ENCODE measurements at places on chromosomes 13 and 19.

GRCh38 chr13:45051315-45051714 lies 62.0 kb downstream of the GPALPP1 start:
- no peak for DNase-seq

DNA sequence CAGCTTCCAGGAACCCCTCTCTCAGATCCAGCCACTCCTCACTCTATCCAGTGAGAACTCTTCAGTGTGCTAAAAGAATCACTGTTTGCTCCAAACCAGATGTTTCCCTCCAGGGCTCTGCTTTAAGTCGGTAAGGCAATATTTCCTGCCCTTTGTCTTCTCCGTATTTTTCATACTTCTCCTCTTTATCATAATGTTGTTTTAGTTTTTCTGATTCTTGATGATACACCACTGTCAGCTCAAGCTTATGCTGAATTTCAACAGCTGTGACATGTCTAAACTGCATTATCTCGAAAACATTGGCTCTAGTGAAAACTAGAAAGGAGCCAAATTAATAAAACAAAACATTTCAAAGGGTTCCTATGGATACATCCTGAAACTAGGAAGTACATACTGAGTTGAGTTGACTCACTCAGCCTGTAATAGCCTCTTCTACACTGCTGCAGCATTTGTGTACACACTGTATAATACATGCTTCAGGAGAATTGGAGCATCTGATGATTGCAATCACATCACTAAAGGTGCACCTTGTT lies 39.8 kb downstream of the GPR180 start:
- DNase-seq: no peak

DNA sequence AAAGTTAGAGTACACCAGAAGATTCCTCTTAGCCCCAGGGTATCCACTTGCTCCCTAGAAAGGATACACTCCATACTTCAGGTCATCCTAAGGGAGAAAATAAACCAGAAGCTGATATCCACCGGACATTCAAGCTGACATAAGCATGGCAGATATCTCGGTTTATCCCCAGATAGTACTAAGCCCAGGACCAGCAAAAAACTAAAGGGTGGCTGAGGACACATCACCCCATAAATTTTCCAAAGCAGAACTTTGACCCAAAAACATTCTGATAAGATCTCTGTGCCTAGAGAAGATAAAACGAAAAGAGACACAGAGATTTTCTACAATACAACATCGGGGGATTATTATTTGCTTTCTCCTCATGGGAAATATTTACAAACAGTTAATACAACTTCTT lies 13.9 kb upstream of the ZNF431 start:
- no peak for DNase-seq

- no peak for DNase-seq
Measured at GRCh38 chr19:39349326-39349725, 7.1 kb downstream of the SAMD4B start.

GRCh38 chr13:23984546-23984945 lies 87.2 kb upstream of the C1QTNF9B start:
- DNase-seq: no peak

GRCh38 chr13:40665126-40666044 lies 1.1 kb downstream of the FOXO1 start:
- no peak for DNase-seq

GRCh38 chr13:76027131-76027530 lies 391.0 kb downstream of the LMO7 start:
- DNase-seq: no peak

- no peak for DNase-seq
Measured at GRCh38 chr19:35294859-35295791, 3.2 kb downstream of the MAG start.

- DNase-seq: no peak
Measured at GRCh38 chr19:58536852-58537798, 6.7 kb upstream of the TRIM28 start.

DNA sequence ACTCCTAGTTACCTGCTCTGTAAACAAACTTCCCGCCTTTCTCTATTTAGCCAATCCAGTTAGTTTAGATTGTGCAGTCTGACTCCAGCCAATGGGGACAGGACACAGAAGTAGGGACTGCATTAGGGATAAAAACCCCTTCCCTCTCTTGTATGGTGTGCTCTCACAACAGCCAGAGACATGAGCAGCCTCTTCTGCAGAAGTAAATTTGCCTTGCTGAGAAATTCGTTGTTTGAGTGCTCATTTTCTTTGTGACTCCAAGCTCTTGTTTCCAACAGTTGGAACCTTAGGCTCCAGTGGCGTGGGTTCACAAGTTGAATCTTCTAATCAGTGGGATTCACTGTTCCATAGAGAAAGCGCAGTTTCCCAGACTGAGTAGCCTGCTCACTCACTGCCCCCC lies 66.1 kb downstream of the ZNF93 start:
- no peak for DNase-seq

GRCh38 chr19:29812080-29812880 lies 489 bp downstream of the CCNE1 start:
- no peak for DNase-seq

DNA sequence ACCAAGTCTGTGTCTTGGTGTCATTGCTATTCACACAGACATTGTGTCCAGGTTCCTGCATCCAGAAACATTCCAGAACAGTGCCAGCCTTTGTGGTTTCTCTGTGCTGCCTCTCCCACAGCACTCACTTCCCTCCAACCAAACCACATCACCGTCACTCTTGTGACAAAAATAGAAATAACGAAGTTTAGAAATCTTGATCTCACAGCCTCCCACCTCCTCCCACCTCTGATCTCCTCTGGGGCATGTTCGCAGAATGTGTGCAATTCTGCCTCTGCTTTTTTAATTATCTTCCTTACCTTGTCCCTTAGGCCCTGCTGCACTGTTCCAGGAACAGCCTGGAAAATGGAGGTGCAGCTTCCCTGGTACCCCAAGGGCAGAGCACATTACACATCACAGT lies 8.7 kb upstream of the SERPINE3 start:
- no peak for DNase-seq

- DNase-seq: no peak
Measured at GRCh38 chr19:33242131-33242530, 16.5 kb upstream of the SLC7A10 start.

- no peak for DNase-seq
Measured at GRCh38 chr13:89502286-89502685, 1831.1 kb downstream of the SLITRK5 start.

DNA sequence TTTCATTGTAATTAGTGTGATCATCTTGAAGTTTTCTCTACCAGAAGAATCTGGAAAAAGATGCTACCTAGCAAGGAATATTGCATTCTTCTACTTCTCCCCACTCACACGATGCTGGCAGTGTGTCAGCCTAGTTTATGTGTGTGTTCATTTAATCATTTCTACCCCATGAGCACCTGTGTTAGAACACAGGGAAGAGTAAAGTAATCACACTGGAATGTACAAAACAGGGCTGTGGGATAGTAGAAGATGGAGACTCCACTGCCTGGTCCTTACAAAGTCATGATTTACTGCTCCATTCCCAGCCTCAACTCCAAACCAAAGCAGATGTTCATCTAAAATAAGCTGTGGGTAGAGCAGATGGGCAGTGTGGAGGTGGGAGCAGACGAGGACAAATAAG lies 47.7 kb upstream of the RGCC start:
- DNase-seq: no peak

DNA sequence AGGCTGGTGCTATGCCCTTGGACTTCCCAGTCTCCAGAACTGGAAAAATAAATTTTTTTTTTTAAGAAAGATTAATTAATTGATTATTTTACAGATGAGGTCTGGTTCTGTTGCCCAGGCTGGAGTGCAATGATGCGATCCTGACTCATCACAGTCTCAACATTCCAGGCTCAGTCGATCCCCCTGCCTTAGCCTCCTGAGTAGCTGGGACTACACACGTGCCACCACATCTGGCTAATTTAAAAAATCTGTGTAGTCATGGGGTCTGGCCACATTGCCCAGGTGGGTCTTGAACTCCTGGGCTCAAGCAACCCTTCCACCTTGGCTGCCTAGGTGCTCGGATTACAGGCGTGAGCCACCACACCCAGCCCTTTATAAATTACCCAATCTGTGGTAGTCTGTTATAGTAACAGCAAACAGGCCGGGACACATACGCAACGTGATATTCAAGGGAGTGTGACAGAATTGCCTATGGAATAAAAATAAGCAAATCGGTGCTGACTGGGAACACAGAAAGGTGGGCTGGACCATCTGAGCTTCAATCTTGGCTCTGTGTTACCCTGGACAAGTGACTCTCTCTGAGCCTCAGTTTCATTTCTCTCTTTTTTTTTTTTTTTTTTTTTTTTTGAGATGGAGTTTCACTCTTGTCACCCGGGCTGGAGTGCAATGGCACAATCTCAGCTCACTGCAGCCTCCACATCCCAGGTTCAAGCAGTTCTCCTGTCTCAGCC lies 42.8 kb downstream of the PIN1 start:
- DNase-seq: no peak

DNA sequence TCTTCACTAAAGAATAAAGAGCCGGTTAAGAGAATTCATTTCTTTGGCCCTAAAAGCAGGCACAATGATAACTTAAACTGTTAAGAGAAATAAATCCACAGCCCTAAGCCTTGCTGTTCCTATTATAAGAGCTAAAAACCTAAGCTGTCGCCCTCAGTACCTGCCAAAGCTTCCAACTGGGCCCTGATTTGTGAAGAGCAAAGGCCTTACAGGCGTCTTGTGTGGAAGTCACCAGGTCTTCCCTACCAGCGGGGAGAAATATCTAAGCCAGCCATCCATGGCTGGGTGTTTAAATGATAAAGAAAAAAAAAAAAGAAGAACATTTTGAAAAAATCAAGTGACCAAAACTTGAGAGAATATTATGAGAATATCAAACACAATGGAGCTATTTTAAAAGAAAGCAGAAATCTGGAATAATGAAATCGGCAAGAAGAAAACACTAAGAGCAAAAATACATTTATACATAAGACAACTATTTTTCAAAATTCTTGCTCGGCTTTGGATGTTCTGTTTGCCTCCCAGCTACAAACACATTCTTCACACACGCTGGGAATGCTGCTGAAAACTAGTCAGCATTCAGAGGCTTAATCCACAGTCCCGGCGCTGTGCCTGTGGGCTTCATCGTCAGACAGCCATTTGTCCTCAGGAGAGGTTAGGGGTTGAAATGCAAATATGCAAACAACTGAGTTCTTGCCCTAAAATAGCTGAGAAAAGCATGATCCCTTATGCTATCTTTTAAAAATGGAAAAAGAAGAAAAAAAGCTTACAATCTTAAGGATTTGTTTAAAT lies 89.8 kb upstream of the LSM14A start:
- DNase-seq: no peak

DNA sequence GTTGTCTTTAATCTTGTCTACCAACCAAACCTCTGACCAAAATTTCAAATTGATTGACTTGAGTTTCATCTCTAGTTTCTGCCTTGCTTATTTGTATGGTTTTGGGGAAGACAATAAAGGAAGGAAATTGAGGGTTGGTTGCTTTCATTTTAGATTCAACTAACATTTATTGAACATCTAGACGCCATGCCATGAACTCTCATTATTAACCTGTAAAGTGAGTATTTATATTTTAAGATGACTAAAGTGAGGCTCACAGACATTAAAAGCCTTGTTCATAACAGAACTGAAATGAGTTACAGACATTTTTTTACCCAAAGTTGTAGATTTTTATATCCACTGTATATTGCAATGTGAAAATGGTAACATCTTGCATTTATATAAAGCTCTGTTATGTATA lies 239.3 kb downstream of the LMO7 start:
- no peak for DNase-seq

GRCh38 chr13:110214637-110215036 lies 92.3 kb downstream of the COL4A1 start:
- DNase-seq: no peak

- DNase-seq: no peak
Measured at GRCh38 chr19:29945433-29945832, 3.4 kb downstream of the URI1 start.

- DNase-seq: no peak
Measured at GRCh38 chr13:82766732-82767321, 1115.4 kb downstream of the SLITRK1 start.

DNA sequence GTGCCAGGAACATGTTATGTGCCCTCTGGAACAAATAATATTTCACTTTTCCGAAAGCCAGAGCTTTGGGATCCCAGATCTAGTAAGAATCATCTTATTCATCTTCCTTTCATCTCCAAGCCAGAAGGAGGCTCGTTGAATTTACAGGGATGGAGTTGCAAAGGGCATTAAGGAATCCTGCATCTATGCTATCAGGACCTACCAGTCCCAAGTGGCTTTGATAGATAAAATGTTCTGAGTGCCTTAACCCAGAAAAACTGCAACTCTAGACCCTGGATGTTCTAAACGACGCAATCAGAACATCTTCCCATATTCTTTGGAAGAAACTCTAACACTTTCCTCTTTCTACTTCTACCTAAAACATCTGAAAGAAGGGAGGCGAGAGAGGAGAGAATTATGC lies 9.2 kb upstream of the EDDM13 start:
- no peak for DNase-seq

GRCh38 chr19:48598996-48599700 lies 7.4 kb upstream of the SPACA4 start:
- no peak for DNase-seq

Measured in NCI-H1694 (cell line).